Activated T-cell treated with anti-CD3 and anti-CD28 coated beads for 1 hour (primary cell): ENCODE measurements at places on chromosomes 3 and 15.

DNA sequence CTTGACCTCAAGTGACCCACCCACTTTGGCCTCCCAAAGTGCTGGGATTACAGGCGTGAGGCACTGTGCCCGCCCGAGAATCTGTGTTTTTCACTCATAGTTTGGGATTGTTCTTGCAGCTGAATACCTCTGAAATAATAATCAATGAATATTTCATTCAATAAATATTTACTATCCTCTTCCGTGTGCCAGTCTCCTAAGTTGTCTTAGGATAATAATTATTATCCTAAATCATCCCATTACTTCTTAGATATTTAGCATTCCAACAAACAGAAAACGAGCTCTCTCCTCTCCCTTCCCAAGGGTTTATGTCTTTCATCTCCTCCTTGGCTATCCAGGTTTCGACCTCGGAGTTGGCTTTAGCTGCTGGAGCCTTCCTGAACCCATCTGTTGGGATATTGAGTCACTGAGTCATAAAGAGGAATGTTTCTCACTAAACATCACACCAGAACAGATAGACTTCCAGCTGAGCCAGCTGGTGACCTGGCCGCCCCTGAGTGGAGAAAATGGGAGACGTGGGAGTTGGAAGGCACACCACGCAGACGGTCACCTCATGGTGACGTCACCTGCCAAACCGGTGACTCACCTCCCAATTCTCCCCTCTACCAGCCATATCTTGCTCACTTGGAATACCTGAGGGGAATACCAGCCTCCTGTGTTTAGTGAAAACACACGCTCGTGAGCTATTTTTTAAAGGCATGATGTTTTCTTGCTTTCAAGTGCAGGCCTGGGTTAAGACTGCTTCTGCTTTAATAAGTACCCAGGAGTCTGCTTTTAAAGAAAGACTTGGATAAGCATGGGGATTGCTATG lies 43.9 kb downstream of the BHLHE40 start:
- no peak for DNase-seq

- no peak for DNase-seq
Measured at GRCh38 chr15:40439461-40439959, 1.2 kb upstream of the BAHD1 start.

DNA sequence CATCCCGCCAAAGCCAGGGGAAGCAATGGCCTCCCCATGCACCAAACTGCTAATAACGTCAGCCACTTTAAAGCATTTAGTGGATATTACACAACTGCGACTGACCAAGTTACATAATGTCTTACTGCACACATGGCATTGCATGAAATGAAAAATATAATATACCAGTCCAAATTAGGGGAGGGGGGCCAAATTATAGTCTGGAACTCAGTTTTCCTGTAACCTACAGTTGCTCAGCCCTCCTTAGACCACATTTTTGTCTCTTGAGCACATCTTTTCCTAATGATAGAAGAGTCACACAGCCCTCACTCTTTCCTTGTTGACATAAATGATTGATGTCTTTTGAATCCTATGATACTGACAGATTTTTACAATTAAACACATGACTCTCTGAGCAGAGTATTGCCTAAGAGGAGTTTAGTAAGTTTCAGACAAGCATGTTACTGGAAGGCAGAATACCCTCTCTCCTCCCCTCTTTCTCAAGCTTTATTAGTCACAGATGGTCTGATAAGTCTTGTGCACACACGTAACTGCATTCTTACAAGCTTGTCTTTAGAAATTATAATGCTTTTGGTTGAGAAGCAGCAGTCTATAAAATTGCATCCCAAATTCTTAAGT lies 1.1 kb upstream of the PLD1 start:
- DNase-seq: no peak

GRCh38 chr3:11995120-11995519 lies 9.1 kb upstream of the SYN2 start:
- DNase-seq: no peak

DNA sequence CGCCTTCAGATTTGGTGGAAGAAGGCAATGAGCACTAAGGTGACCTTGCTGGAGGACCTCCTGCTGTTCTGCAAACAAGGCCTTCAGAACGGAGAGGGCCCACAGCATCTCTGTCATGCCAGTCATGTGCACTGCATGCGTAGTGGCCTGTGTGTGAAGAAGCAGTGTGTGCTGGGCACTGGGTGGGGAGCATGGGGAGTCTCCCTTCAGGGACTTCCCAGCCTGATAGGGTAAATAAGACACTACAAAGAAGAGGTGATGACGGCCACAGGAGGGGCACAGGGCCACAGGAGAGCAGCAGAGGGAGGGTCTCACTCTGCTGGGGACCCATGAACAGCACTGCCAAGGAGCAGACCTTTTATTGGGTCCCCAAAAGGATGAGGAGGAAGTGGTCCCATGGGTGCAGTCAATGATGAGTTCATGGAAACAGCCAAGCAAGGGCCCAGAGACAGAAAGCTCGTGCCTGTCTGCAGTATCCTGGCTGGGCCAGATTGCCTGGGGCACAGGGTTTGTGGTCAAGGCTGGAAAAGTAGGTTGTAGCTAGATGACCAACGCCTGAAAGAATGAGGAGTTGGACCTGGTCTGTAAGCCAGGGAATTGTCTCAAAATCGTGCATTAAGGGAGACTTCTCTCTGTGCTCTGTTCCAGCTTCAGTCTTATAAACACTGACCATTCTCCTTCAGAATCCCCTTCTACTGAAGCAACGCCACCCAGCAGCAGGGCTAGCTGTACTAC lies 67.8 kb upstream of the SEC61A1 start:
- no peak for DNase-seq

GRCh38 chr3:194671511-194671899 lies 486 bp downstream of the LSG1 start:
- DNase-seq: no peak

GRCh38 chr3:66376568-66376967 lies 124.3 kb downstream of the LRIG1 start:
- no peak for DNase-seq

- no peak for DNase-seq
Measured at GRCh38 chr3:134839422-134839821, 44.4 kb downstream of the EPHB1 start.

DNA sequence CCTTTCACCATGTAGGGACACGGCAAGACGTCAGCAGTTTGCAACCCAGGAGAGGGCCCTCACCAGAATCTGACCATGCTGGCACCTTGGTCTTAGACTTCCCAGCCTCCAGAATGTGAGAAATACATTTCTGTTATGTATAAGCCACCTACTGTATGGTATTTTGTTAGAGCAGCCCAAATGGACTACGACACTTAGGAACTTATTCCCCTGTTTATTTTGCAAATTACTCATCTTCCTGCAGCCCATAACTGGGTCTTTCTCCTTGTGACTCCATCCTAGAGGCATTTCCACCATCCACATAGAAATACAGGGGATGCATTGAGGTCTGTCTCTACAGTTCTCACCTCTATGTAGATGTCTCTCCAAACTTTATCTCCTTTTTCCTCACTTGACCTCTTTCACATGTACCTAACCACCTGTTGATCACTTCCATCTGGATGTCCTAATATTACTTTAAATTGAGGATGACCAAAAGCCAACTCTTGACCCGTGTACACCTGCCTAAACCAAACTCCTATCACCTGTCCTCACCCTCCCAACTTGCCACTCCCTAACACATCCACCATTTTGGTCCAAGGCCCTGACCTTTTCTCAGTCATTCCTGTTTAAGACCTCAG lies 406.0 kb upstream of the WNT5A start:
- no peak for DNase-seq

DNA sequence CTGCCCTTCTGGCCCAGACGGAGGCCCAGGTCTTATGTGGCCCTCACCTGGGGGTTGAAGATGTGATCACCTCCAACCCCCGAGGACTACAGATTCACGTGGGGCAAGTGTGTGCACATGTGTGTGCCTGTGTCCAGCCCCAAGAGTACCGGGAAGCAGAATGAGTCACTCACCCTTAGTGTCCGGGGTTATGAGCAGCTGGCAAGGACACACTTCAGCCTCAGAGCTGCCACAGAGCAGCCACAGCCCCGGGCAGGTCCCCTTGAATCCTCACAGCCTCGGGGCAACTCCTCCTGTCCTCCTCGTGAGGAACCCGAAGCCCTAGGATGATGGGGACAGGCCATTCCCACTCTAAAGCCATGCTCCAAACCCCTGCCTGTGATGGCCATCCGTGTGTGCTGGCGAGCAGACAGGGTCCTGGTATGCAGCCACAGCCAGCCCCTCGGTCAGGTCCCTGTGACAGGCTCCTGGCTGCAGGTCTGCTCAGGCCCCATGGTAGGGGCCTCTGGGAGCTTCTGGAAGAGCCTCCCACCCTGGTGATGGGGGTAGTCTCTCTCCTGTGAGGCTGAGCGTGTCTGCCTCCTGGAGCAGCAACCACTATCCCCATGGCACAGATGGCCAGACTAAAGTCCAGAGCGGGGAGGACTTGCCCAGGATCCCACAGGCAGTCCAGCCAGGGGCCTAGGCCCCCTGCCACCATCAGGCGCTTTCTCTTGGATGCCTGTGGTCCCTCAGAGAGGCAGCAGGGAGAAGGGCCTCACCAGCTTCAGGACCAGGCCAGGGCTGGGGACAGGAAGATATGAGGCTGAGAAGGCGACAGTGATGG lies 852 bp downstream of the STAB1 start:
- DNase-seq: no peak

DNA sequence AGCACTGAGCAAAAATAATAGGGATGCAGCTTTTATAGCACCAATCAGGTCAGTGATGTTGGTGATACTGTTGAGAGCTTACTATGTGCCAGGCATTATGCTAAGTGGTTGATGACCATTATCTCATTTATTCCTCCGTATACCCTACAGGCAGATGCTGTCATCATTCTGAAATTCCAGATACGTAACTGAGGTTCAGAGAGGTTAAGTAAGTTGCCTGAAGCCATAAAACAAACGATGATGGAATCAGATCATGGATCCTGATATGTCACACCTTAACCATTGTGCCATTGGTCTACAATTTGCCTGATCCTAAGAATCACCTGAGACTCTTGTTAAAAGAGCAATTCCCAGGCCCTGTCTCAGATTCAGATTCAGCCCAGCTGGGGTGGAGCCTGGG lies 49.5 kb downstream of the ST6GAL1 start:
- DNase-seq: no peak

- DNase-seq: no peak
Measured at GRCh38 chr15:89128320-89129122, 40.3 kb downstream of the ABHD2 start.

GRCh38 chr3:16119887-16120286 lies 54.6 kb upstream of the GALNT15 start:
- DNase-seq: no peak

GRCh38 chr3:108085810-108086350 lies 5.0 kb downstream of the CD47 start:
- DNase-seq: no peak

- no peak for DNase-seq
Measured at GRCh38 chr15:75022783-75023180, 608 bp upstream of the PPCDC start.

- DNase-seq: no peak
Measured at GRCh38 chr3:98967758-98968157, 66.3 kb upstream of the DCBLD2 start.
